ENCODE measurements at places on chromosomes 16 and 17.
A peak's percentile ranks its signal among the peaks of the same experiment; 100 is the strongest.

- DNase-seq = no peak
These were observed 62.9 kb upstream of the RCVRN start for GRCh38 chr17:9968008-9968407.

DNA sequence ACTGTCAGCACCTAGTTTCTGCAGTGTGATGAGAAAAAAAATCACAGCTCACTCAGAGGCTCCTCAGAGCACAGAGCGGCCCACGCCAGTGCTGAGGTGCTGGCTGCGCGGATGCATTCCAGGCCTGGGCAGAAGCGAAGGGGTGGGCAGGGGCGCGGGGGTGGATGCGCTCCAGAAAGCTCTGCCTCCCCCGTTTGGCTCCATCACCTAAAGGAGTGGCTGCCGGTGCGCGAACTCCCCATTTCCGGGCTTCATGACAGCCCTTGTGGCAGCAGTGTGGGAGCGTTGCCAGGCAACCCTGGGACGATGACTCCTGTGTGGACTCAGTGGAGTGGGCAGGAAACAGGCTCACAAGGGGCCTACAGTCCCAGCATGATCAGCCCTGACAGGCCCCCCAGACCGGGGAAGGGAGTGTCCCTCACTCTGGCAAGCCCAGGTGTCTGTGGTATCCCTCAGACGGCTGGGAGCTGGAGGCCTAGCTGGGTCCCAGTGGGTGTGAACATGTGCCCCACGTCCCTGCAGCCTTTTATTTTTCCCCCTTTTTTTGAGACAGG lies 32.8 kb upstream of the NUDT16L1 start:
- DNase-seq = peak; percentile 43

GRCh38 chr16:49075709-49076108 lies 205.9 kb downstream of the CBLN1 start:
- DNase-seq = no peak

DNA sequence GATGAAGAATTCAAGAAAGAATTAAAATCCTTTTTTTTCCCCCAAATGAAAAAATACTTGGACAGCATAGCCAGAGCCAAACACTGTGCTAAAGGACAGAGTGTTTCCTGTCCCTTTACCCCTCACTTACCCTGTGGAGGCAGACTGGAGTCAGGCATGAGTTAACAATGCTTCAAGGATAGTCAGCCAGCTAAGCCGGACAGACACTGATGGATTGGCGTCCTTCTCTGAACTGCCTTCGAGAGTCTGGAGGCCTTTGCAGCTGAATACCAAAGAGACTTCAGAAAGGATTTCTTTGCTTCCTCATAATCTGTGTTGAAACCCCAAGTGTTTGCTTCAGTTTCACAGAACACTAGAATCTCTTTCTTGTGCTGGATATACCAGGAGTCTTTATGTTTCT lies 4.6 kb downstream of the METTL9 start:
- DNase-seq = no peak

- DNase-seq = no peak
These were observed 15.3 kb upstream of the GNA13 start for GRCh38 chr17:65071861-65072260.

Measured in T follicular helper cell (primary cell).